ENCODE measurements at places on chromosomes 2 and 18.

DNA sequence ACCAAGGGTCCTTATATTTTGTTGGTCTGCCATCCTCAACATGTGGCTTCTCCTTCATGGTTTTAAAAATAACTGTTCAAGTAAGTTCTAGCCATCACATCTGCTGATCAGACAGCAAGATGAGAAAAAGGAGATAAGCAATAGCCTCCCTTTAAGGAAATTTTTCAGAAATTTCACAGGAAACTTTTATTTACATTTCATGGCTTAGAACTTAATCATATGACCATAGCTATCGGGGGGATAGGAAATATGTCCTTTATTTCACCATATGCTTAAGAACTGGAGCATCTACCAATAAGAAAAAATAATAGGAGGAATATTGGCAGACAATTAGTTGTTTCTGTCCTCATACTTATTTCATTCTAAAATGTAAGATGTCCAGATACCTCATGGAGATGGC lies 16.2 kb downstream of the ATF2 start:
- DNase-seq = no peak

GRCh38 chr2:218743068-218743467 lies 32.4 kb downstream of the TTLL4 start:
- no peak for DNase-seq

DNA sequence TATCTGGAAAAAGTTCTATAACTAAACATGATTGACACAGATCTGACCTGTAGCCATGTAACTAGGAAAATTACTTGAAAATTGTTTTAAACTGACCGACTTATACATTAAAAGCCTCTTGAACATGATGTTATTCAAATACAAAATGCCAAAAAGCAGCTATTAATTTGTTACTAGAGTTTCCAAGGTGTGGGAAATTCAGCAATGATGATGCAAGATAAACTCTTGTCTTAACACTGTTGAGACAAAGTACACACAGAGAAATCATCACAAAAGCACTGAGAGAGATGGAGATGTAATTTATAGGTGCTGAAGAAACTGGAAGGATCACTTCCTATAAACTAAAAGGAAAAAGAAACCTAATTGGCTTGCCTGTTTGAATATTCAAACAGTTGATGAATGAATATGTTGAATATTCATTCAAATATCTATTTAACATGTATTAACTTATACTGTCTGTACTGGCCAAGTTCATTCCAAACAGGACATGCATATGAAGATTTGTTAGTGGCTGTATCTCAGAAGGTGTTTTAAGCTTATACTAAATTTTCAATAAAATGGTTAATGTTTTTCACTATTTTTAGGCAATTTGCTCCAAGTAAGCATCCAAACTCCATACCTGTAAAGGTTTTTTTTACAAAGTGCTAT lies 34.6 kb upstream of the WDR75 start:
- DNase-seq = no peak

GRCh38 chr2:227148106-227148505 lies 15.9 kb downstream of the COL4A4 start:
- no peak for DNase-seq

GRCh38 chr2:65112633-65113032 lies 17.3 kb downstream of the RAB1A start:
- DNase-seq = no peak

DNA sequence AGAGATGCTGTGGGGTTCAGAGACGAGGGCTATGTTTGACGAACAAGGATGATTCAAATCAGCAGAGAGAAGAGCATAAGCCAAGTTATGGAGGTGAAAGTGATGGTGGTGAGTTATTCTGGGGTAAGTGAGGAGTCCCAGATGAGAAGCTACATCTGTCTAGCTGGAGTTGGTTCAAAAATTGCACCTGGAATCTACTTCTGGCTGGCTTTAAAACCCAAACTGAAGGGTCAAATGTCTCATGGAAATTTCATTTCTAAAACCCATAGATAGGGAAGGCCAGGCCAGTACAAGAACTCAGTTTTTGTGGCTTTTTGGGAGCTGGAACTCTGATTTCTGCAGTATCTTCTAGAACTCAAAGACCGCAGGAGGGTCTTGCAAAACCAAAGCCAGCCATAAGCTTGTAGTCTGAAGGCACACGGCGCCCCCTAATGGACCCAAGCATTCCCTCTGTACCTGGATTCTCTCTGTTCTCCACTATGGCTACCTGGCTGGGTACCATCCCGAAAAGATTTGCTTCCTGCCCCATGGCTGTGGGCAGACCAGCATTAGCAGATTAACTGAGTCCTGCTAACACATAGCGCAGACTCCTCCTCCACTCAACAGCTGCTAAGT lies 229.1 kb upstream of the SLC14A2 start:
- peak; percentile 43 for DNase-seq

GRCh38 chr2:173353556-173353955 lies 1.1 kb upstream of the CDCA7 start:
- no peak for DNase-seq

- no peak for DNase-seq
These were observed 8.9 kb downstream of the EPC2 start for GRCh38 chr2:148653437-148653836.

- DNase-seq = no peak
These were observed 6.0 kb upstream of the SLC35F6 start for GRCh38 chr2:26757873-26758789.

- DNase-seq = no peak
These were observed 297.3 kb downstream of the GRB14 start for GRCh38 chr2:164323978-164324377.

- no peak for DNase-seq
These were observed 102.6 kb upstream of the DAPL1 start for GRCh38 chr2:158692372-158693103.

GRCh38 chr18:36623681-36624190 lies 205.1 kb downstream of the TPGS2 start:
- DNase-seq = no peak

- DNase-seq = no peak
These were observed 58.4 kb upstream of the CDCA7 start for GRCh38 chr2:173296235-173296634.

DNA sequence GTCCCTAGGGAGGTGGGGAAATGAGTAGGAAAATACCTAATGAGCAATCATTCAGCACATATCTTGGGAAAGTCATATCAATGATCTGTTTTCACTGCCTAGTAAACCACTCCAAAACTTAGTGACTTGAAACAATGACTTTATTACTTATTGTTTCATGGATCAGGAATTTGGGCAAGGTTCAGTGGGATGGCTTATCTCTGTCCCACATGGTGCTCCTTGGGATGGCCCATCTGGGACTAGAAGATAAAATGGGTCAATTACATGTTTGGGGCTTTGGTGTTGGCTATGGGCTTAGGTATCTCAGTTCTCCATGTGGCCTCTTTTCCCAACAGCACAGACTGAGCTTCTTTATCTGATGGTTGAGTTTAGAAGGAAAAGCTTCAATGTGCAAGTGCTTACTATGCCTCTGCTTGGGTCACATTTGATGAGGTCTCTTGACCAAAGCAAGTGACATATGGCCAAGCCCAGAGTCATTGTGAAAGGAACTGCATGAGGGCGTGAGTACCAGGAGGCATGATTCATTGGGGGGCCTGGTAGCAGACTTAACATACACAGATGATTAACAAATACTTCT lies 218.1 kb upstream of the TNP1 start:
- DNase-seq = no peak

DNA sequence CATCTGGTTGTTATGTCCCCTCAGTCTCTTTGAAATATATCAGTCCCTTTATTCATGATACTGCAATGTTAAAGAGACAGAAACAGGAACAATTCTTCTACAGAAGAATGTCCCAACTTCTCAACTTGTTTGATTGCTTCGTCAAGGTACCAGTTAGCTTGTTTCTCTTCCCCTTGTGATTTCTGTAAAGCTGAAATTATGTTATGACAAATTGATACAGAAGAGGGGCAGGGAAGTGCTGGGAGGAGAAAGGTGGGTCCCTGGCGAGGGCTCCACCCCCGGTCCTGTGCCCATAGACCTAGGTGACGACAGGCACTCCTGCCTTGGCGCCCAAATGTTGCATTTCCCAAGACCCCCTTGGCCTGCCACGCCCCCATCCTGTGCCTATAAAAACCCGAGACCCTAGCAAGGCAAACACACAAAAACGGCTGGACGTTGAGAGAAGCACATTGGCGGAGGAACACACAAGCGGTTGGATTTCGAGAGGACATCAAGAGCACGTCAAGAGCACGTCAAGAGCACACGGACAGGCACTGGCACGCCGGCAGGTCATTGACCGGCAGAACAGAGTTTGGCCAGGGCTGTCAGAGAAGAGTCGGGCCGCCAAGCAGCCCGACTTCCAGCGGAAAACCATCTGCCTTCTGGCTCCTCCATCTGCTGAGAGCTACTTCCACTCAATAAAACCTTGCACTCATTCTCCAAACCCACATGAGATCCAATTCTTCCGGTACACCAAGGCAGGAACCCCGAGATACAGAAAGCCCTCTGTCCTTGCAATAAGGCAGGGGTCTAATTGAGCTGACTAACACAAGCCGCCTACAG lies 11.5 kb upstream of the RTN4 start:
- DNase-seq = no peak

- no peak for DNase-seq
These were observed 194.8 kb downstream of the ZEB2 start for GRCh38 chr2:144325086-144325485.

GRCh38 chr2:60453872-60454271 lies 99.6 kb downstream of the BCL11A start:
- no peak for DNase-seq

GRCh38 chr18:76461148-76461547 lies 33.9 kb downstream of the ZNF516 start:
- DNase-seq = no peak

DNA sequence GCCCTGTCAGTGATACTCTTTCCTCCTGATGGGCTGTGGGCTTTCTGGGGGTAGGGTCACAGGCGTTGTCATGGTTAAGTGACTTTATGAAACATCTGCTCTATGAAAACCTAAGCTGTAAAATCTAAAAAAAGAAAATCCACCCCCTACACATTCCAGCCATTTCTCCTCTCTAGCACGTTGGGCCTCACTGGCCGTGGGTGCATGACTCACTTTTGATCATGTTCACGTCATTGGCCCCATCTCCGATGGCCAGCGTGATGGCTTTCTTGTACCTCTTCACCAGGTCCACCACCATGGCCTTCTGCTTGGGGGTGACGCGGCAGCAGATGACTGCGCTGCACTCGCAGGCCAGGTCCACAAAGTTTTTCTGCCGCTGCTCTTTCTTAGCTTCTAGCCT lies 39.3 kb upstream of the NARS1 start:
- DNase-seq = no peak

DNA sequence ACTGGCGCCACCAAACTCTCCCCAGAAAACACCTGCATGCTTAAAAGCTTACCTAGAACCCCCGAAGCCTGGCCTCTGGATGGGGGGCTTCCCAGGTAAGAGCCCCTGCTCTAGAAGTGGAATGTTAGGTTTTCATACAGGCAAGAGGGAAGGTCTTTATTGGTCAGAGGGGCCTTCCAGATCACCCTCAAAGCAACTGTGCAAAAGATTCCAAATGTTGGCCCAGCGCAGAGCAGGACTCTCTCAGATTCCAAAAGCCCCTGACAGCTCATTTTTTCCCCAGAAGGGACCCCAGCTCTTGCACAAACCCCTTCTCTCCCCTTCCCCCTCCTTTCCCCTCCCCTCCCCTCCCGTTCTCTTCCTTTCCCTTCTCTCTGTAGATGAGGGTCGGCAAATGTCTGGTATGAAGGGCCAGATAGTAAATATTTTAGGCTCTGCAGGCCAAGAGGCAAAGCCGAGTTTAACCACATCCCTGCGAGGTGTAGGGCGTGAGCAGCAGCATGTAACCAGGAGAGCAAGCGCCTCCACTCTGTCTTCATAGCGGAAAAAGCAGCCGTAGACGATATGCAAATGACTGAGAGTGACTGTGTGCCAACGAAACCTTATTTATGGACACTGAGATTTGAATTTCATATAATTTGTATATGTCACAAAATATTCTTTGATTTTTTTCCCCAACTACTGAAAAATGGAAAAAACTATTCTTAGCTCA lies 116.9 kb downstream of the SMAD7 start:
- DNase-seq = no peak

- peak; percentile 47 for DNase-seq
These were observed 143.2 kb downstream of the TMEFF2 start for GRCh38 chr2:192051533-192051932.

- DNase-seq = no peak
These were observed 312.0 kb upstream of the VWC2L start for GRCh38 chr2:214098811-214099210.

- no peak for DNase-seq
These were observed 486.0 kb downstream of the RNF144A start for GRCh38 chr2:7403092-7403775.

GRCh38 chr2:23828256-23828980 lies 98.5 kb downstream of the ATAD2B start:
- DNase-seq = no peak

- no peak for DNase-seq
These were observed 59.1 kb downstream of the NCK2 start for GRCh38 chr2:105803773-105804172.

- DNase-seq = no peak
These were observed 470.9 kb upstream of the SPHKAP start for GRCh38 chr2:228652366-228652765.

- DNase-seq = no peak
These were observed 89.5 kb downstream of the SLC4A10 start for GRCh38 chr2:161713706-161714105.

- no peak for DNase-seq
These were observed 166.5 kb downstream of the SEPTIN10 start for GRCh38 chr2:109447251-109447661.

DNA sequence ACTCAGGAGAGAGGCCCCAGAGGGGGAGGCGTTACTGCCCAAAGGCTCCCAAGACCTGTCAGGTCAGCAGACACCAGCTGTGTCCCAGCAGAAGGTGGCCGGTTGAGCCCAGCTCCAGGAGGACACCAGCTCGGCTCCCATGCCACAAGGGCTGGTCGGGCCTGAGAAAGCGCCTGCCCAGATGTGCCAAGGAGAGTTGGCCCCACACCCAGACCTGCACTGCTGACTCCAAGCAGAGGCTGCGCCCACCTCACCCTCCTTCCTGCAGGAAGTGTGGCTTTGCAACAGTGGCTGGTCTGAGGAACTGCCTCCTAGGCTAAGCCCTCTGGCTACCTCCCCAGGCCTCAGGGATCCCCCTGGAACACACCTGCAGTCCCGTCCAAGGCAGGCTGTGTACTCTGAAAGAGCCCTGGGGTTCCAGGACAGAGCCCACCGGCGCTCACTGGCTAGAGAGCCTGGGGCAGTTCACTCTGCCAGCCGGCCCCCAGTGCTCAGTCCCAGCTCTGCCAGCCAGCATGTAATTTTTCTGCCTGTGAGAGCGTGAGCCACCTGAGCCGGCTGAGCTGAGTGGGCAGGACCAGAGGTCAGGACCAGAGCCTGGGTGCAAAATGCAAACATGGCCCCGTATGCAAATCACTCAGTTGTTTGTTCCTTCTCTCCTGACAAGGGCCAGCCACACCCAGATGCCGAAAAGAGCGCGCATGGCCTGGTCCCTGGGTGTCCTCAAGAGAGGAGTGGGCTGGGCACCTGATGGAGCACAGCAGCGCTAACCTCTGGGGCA lies 36.9 kb upstream of the PTMA start:
- DNase-seq = no peak

DNA sequence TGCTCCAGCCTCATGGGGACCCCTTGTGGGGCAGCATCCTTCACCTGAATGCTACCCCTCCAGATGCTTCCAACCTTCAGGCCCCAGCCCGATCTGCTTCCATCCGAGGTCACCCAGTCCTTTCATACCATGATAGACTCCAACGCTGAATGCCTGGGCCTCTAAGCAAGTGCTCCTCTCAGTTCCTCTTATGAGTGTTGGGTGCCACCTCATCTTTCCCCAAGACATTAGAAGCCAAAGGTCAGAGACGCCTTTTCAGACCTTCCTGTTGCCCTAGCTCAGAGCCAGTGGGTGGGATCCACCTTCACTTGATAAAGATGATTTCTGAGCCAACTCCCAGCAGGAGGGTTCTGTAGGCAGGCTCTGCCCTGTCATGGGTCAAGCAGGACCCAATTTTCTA lies 174.5 kb upstream of the MGAT5 start:
- no peak for DNase-seq

All from NCI-H1436 (cell line).